Left renal cortex interstitium (tissue), 4 donors: ENCODE measurements at places on chromosomes 16 and 17.

- DNase-seq, result no peak
Observed at GRCh38 chr17:28774206-28774605, 30.4 kb downstream of the TRAF4 start.

GRCh38 chr17:39755554-39756379 lies 18.0 kb downstream of the GRB7 start:
- DNase-seq, result no peak

DNA sequence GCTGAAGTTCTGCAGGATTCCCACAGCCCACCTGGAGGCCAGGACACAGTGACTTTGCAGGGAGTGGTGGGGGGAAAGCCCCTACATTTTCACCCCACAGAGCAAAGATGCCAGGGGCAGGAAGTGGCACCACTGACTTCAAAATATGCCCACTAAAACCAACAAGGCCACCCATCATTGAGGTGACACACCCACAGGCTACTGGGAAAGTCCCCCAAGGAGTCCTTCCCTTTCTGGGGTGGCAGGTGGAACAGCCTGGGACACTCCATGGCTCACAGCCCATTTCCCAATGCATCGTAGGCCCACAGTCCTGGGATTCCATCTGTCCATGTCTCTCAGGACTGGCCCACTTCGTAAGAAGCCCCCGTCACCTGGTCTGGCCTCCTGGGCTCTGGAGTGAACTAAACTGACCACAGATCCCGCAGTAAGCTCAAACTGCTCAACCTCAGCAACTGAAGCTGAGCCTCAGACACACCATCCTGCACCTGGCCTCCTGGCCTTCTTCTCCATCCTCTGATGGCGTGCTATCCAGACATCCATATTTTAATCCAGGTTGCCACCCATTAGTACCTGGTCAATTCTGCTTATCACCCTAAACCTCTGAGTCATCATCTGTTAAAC lies 7.5 kb upstream of the CCL1 start:
- DNase-seq, result no peak

DNA sequence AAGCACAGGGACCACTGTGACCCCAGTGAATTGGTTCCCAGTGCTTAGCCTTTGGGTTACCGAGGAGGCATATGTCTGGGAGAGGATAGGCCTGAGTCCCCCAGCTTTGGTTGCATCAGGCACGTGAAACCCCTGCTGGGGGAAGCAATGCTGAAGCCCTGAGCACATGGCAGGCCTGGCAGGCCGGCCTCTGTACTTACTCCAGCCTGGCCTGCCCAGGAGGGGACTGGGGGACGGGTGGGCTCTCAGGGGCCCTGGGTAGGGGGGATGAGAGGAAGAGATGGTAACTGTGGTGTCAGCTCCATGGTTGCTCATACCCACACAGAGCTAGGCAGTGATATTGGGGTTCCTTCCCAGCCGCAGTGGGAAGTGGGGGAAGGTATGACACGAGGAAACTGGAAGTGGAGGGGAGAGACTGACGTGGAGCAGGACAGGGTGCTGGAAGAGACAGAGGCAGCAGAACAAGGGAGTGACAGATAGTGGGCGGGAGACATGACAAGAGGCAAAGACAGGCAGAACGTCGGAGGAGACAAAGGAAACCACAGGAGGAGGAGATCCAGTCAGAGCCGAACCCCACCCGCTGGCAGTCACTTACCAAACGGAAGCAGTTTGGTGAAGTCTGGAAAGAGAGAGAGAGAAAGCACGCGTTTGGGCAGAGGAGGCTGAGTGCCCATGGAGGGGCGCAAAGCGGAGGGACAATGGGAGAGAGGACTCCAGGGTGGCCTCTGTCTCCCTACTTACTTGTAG lies 9.1 kb downstream of the TMEM208 start:
- no peak for DNase-seq

- no peak for DNase-seq
Observed at GRCh38 chr16:47826070-47826469, 329.7 kb downstream of the ABCC12 start.

GRCh38 chr16:58124601-58124915 lies 4.6 kb downstream of the CFAP20 start:
- no peak for DNase-seq

- DNase-seq, result no peak
Observed at GRCh38 chr17:72193391-72194106, 72.7 kb downstream of the SOX9 start.

DNA sequence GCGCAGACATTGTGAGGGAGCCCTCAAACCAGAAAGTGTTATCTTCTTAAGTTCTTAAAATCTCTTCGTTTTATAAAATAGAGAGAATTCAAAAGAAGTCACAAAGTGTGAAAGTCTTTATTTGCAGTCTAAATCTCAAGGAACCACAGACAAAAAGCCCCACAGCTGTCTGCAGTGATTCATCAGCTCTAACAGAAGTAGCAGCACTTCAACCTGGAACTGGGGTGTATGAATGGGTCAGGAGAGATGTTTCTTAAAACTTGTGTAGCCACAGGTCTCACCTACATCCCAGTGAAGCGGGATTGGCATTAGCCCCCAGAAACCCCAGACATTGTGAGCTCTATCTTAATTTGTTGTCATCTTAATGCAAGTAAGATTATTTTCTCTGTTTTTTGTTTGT lies 61.1 kb downstream of the CDYL2 start:
- no peak for DNase-seq

DNA sequence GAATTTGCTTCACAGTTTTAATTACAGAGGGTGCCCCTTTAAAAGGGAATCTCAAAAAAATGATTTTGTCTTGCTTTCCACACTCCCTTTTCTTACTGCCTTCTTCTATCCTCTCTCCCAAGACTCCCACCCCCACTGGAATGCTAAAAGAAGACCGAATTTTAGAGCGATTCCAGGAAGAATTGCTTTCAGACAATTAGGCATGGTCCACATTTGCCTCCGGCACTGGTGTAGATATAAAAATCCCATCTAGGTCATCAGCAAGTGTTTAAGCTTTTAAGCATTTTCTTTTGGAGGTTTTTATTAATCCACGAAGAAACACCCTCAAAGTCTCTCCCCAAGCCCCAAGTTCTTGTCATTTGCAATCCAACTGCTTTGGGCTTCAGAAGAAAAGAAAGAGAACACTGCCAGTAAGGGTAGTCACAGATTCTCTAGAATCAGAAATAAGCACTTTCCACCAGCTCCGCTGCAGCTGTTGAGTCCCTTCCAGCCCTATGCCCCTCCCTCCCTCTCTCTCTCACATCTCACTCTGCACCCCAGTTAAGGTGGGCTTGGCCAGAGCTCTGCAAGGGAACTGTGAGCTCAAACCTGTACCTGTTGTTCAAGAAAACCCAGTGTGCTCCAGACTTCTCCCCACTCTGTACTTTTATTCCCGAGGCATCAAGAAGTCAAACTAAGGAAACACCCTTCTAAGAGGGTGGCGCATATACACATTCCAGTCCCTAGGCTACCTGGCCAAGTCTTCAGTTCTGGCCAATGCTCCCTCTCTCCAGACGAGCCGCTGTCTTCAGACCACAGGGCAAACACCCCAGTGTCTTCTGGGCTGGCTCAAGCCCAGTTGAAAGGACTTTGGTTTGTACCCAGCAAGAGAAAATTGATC lies 170.2 kb downstream of the RGS9 start:
- DNase-seq, result no peak

GRCh38 chr17:79919164-79919585 lies 79.9 kb upstream of the CBX4 start:
- DNase-seq, result no peak

DNA sequence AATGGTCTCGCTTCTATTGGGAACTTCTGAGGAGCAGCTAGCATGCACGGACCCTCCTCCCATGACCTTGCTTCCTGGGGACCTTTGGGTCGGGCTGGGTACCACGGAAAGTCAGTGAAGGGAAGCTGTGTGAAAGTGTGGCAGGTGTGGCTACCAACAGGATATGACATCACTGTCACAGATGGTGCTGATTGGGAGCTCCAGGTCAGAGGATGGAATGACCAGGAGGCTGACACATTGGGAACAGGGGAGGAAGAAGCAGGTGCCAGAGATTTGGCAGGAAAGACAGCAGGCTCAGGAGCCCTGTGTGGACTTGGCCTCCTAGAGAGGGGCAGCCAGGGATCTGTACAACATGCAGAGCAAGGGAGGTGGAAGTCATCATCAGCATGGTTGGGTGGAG lies 34.0 kb downstream of the CPNE2 start:
- no peak for DNase-seq

DNA sequence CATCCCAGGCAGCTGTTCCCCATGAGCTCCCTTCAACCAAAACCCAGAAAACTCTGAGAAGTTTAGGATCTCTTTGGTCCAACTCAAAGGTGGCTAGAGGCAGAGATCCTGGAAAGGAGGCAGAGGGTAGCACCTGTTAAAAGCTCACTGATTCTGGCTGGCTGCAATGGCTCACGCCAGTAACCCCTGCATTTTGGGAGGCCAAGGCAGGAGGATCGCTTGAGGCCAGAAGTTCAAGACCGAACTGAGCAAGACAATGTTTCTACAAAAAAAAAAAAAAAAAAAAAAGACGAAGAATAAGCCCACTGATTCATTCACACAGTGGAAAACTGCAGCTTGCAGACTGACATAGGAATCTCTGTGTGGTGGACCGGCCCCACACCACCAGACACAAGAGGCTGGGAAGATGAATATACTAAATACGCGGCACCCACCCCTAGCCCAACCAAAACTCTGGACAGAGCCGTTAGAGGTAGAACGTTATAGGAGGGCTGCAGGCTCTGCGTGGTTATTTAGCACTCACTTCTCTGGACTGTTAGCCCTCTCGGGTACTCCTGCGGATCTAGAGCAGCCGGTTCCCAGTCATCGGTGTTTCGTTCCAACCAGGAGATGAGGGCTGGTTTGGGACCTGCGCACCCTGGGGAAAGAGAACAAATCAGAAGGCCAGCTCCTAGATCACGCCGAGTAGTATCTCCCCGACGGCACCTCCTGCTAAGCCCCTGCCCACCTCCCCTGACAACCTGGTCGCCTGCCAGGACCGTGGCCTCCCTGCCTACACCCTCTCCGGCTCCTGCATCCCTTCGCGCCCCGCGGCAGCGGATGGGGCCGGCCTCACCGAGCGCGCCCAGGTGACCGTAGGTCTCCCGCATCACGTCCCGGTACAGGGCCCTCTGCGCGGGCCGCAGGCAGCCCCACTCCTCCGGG lies 925 bp downstream of the ZNF689 start:
- DNase-seq, result no peak

DNA sequence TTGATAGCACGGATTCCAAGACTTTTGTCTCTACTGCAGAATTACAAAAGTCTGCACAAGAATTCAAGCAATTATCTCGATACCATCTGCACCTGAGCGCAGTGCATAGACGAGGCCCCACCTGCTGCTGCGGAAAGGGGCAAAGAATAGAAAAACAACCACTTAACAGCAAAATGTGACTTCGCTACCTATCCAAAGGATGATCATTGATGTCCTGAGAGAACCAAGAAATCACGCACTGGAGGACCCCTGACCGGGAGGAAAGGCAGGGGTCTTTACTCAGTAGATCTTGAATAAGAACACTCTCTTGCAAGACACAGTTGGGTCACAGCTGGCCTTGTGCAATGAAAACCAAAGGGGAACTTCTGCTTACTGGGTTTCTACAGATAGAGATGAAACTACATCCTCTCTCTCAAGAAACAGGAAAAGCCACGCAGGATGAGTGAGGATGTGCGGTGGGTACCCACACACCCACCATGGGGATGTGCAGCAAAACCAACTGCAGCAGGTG lies 147.4 kb upstream of the RPH3AL start:
- no peak for DNase-seq

DNA sequence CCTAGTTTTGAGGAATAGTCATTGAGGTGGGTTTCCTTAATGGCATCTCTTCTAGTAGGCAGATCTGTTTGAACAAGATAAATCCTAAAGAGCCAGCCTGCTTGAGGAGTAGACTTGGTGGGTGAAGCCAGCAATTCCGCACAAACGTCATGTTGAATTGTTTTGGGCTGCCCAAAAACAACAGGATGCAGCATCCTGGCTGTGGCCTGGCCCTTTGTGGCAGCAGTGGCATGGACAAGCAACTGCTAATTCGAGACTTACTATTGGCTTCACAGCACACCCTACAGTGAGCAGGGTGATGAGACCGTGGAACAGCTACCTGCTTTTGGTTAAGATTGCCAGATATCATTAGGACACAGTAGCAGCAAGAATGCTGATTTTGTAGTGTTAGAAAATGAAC lies 9.3 kb upstream of the VPS4A start:
- no peak for DNase-seq

DNA sequence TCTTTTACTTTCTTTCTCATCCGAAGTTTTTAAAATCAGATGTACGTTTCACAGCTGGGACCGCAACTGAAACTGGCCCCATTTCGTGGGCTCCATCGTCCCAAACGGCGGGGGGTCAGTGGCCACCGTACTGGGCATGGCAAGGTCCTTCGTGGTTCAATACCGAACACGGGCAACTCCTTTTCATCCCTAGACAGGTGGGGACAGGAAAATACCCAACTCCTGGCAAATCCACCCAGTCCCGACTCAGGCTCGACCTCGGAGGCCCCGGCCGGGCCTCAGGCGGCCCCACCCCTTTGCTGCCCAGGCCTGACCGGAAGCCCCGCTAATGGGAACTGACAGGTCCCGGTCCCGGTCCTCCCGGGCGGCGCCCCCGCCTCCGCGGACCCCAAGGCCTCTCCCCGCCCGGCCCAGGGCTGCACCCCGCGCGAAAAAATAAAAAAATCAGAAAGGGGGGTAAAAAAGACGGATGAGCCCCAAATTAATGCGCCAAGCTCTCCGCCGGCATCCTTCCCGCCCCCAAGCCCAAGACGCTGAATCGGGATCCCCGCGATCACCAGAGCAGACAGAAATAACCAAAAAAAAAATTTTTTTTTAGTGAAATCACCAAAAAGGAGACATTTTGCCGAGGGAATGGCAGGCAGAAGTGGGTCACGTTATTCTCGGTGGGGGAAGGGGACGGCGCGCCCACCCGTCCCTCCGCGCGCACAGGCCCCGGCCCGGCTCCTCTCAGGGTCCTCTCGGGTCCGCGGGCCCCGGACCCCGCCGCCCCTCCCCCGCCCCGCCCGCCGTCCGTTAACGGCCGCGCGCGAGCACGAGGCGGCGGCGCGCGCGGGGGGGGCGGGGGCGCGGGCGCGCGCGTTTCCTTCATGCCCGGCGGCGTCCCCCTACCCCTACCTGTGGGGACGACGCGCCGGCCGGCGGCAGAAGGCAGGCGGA lies 562 bp downstream of the ZC3H7A start:
- DNase-seq, result no peak

DNA sequence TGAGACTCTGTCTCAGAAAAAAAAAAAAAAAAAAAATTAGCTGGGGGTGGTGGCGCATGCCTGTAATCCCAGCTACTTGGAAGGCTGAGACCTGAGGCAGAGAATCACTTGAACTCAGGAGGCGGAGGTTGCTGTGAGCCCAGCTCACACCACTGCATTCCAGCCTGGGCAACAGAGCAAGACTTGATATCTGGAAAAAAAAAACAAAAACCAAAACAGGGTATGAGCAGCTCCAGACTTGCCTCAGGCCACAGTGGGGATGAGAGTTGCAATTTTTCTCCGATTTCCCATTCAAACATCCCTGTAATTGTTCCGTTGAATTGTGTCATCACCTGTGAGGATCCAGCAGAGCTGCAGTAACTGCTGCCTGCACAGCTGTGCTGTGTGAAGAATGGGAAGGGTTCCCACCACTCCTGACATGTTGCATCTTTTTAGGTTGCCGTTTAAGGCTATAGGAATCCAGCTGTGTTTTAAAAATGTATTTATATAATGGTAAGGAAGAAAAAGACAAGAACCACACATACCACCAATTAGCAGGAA lies 150.0 kb downstream of the VPS53 start:
- no peak for DNase-seq

GRCh38 chr17:61862975-61863800 lies at the start of gene BRIP1:
TSS of gene BRIP1 (minus strand) at chr17:61863528. CDS start at chr17:61861539, 1,989 bp downstream.
- peak; percentile 95 for DNase-seq

GRCh38 chr17:34252444-34253138 lies 2.5 kb upstream of the CCL2 start:
- no peak for DNase-seq
